WTC11 (cell line): ENCODE measurements at places on chromosomes 7 and 10. TPM values are rescaled to one million over a fixed set of nuclear protein-coding genes. Genes with fewer than 3 reads are reported as not detected.

DNA sequence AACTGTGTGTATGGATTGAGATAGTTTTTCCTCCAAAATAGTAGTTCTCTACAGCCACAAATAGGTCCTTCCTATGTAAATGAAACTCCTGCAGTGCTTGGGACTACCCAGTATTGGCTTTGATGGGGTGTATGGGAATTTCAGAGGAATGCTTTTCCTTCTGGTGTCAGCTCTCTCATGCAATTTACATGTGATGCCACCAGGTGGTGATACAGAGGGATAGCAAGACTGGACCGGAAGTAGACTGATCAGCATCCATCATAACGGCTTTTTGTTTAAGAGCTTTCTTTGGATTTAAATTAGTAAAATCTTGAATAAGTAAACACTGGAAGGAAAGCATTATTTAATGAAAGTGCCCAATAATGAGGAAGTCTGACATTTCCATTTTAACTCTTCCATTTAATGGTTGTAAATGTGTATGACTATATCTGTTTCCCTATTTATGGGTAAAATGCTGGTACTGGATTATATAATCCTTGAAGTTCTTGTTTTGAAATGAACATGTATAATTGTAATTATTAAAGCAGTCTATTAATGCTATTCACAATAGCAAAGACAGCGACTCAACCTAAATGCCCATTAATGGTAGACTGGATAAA lies 22.7 kb downstream of the DYNC1I1 start:
- no peaks in the 10 kb centered on the region for H3K36me3 ChIP-seq
- H3K27me3 ChIP-seq: peaks cover 61% of the 10 kb centered on the region
- no peak overlapping the region for H3K27ac ChIP-seq
- no peak for DNase-seq
- H3K4me1 ChIP-seq: peaks cover 11% of the 10 kb centered on the region

GRCh38 chr7:146926841-146927240 lies 810.2 kb downstream of the CNTNAP2 start:
- H3K4me3 ChIP-seq: no peak overlapping the region
- H3K27ac ChIP-seq: no peak overlapping the region

- DNase-seq: no peak
- H3K36me3 ChIP-seq: peaks cover 50% of the 10 kb centered on the region
- H3K27me3 ChIP-seq: no peaks in the 10 kb centered on the region
Observed at GRCh38 chr10:71831646-71832552, 19.2 kb downstream of the PSAP start.

The VWC2 gene
- total RNA-seq: 0.79 to 0.85 TPM (median 0.82 TPM) in 3 replicates
